ENCODE measurements at places on chromosomes 1 and 21.

DNA sequence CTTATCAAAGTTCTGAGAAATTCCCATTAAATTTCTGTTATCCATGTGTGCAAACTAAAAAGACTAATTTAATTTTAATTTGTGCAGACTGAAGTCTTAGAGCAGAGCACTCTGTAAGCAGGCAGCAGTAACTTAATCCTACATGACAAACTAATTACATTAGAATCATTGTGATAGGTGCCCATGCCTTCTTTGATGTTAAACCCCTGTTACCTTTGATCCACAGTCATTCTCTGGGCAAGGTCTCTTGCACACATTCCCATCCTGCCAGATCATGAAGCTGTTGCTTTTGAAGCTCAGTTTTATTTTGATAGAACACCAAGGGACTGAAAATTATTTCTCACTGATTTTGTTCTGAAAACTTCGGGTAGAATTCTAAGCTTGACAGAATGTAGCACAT, 77.2 kb downstream of the BCAR3 start:
- no peak for DNase-seq

GRCh38 chr1:2966449-2967328, 54.6 kb upstream of the ACTRT2 start:
- no peak for DNase-seq

- DNase-seq = no peak
Measured at GRCh38 chr1:238063454-238063853, 172.7 kb upstream of the ZP4 start.

- DNase-seq = no peak
Measured at GRCh38 chr21:32022146-32022545, 149.3 kb downstream of the HUNK start.

GRCh38 chr1:90729504-90730242, 12.6 kb upstream of the BARHL2 start:
- DNase-seq = no peak

DNA sequence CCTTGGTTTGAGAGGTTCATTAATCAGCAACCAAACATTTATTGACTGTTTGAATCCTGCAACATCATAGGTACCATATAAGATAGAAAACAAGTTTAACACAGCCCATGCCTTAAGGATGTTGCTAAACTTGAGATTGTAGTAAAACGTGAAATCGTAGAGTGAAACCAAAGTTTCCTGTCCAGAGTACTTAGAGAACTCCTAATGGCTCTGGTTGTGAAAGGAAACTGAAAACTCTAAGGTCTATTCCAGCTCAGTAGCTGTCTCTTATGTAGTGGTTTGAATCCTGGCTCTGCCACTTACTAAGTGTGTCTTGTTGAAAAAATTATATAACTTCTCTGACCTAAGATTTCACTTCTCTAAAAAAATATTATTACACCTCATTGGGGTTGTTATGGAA, 310.9 kb downstream of the NTNG1 start:
- no peak for DNase-seq

DNA sequence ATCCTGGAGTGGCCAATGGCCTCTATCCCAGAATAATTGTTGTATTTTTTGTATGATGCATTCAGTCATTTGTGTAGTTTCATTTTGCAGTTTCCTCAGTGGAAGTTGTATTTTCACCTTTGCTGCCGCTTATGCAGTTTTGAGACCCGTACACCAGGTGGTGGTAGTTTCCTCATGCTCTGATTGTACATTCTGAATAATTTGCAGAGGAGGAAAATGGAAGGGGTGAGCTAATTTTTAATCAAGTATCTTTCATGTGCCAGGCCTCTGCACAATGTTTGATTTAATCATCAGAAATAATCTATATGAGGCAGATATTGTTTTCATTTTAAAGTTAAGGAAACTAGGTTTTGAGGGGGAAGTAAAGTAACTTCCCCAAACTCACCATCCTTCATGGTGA, 29.5 kb downstream of the HLX start:
- DNase-seq = no peak
